NCI-H1930 (cell line): ENCODE measurements at places on chromosomes 12 and 14.

DNA sequence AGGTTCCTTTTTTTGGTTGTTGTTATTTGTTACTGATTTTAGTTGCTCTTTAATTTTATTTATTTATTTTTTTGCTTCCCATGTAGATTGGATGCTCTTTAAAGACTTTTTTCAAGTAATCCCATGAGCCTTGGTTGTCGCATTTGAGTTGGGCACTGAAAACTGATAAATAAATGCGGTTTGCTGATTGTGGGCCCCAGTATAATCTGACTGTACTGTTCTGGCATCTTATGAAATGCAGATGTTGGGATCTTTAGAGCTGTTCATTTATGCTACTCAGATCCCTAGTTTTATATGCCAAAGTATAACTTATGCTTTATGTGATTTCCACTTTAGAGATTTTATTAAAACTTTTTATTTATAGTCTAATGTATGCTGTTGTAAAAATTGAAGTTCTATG lies 33.3 kb downstream of the WNK1 start:
- DNase-seq, result no peak

DNA sequence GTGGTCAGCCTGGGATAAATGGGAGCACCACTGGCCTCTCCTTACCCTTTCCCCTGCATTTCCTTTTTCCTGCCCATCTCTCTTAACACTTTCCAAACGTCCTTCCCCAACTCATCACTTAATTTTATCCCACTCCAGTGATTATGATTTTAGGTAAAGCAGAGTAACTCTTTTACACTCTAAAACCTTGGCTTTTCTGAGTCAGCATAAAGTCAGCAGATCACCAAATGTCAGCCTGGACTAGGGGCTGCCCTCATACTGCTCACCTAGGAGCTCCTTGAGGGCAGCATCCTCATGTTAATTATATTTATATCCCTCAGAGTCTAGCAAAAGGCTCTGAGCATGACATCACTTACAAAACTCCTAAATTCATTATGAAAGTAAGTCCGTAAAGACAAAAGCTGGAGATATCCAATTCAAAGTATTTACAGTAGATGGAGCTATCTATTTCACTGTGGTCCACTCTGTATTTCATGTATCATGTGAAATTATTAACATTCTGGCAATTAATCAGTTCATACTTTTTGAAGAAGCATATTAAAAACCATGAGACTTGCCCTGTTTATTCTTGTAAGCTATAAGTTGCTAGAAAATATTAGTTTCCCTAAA lies 17.0 kb upstream of the DICER1 start:
- no peak for DNase-seq

- no peak for DNase-seq
Observed at GRCh38 chr12:7833831-7834230, 38.9 kb downstream of the SLC2A14 start.

- no peak for DNase-seq
Observed at GRCh38 chr12:124170760-124171159, 124.1 kb upstream of the RFLNA start.

DNA sequence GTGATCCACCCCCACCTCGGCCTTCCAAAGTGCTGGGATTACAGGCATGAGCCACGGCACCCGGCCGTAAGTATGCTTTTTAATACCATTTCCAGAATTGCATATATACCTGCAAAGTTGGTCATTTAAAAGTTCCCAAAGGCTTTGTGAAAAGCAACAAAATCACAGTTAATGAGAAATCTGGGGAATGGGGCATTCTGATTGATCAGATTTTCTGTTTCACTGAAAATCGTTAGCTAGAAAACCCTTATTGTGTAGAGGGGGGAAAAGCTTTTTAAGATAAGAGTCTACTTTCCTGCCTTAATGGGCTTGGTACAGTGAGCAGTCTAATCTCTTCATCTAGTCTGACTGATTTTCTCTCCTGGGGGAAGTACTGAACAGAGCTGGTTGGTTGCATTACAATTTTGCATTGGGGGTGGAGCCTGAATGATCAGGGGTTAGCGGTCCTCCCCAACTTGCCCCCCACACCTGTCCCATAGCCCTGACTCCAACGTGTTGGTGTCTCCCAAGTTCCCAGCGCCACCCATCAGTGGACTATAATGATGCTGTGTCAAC lies 23.8 kb downstream of the IL31 start:
- DNase-seq, result no peak

- DNase-seq, result peak; percentile 15
Observed at GRCh38 chr12:122421821-122422729, at the start of gene CLIP1. CLIP1 (minus strand) TSS chr12:122422669; CDS start chr12:122380452, 42,217 bp downstream.

DNA sequence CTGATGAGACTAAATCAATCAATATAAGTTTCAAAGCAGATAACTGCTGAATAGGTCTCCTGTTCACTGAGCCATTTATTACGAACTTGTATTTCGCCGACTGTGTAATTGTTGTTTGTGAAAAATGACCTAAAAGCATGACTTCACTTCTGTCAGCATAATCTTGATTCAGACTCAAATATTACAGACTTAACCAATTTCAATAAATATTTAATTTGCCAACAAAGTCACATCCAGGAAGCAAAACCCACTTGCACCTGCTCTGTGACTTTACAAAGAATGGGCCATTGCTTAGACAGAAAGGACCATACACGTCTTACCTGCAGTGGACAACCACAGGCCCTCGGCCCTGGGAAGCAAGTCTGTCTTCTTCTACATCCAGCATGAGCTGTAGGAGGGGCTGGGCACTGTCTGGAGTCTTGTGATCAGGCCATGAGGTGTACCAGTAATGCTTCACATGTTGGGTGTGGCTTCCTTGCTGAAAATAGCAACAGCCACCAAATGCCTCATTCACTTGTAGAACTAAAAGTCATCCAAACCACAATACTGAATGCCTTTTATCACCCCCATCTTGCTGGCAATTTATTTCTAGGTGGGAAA lies 23.5 kb upstream of the PTPRB start:
- DNase-seq, result no peak

GRCh38 chr14:53528185-53528671 lies 375.1 kb upstream of the DDHD1 start:
- DNase-seq, result no peak

DNA sequence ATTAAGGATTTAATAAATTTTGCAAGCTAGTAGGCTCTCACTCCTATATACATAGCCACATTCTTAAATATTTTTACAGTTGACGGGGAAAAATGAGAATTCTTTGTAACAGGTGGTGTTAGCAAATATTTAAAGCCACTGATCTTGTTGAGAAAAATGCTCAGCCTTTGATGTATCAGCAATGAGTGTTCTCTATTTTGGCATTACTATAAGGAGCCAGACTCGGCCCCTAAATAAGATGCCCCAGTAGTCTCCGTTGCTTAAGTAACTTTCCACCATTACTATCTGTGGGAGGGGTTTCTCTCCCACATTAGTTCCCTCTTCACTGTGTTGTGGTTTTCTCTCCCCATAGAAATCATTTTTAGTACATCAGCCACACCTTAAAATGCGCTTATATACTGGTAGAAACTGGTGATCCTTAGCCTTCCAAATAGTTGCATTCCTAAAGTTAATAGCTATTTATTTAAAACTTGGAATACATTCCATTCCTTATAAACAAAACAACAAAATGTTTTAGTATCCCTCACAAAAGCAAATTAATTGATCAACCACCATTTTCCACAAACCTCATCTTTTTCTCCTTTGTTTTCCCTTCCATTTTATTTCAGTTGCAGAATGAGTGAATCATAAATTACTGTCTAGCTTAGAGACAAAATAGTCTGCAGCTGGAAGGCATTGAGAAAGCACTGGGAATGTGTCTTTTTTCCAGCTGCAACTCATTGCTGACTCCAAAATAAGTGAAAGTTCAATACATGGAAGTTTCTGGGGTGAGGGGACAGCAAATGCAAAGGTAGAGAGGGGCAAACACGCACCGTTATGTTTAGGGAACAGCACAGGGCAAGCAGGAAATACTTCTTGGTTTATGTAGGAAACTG lies 84.7 kb upstream of the FERMT2 start:
- no peak for DNase-seq

DNA sequence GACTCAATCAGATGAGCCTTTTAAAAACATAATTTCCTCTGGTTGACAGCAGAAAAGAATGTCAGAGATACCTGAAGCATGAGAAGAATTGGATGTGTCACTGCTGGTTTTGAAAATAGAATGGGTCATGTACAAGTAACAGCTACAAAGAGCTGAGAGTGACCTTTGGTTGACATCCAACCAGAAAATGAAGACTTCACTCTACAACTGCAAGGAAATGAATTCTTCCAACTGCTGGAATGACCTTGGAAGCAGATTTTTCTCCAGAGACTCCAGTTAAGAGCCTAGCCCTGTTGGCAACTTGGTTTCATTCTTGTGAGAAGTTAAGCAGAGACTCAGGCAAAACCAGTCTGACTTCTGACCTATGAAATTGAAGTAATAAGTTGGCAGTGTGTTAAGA lies 505.9 kb downstream of the SLC16A7 start:
- DNase-seq, result no peak
